NCI-H510A treated with DMSO at 0.1 percent for 48 hours (cell line): ENCODE measurements at places on chromosomes 2 and 18.
A peak's percentile ranks its signal among the peaks of the same experiment; 100 is the strongest.

GRCh38 chr2:111957872-111958354 lies 59.5 kb downstream of the MERTK start:
- no peak for DNase-seq

- DNase-seq = peak; percentile 59
Measured at GRCh38 chr18:8657050-8657820, 48.0 kb downstream of the RAB12 start.

GRCh38 chr18:23832911-23833310 lies 143.7 kb downstream of the LAMA3 start:
- no peak for DNase-seq

DNA sequence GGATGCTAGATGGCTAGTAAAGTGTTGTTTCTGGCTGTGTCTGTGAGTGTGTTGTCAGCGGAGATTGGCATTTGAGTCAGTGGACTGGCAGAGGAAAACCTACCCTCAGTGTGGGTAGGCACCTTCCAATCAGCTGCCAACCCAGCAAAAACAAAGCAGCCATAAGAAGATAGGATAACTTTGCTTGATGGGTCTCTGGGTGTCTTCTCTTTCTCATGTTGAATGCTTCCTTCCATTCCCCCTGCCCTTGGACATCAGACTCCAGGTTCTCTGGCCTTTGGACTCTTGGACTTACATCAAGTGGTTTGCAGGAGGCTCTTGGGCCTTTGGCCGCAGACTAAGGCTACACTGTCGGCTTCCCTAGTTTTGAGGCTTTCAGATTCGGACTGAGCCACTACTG lies 429.0 kb upstream of the ZNF804A start:
- DNase-seq = no peak

DNA sequence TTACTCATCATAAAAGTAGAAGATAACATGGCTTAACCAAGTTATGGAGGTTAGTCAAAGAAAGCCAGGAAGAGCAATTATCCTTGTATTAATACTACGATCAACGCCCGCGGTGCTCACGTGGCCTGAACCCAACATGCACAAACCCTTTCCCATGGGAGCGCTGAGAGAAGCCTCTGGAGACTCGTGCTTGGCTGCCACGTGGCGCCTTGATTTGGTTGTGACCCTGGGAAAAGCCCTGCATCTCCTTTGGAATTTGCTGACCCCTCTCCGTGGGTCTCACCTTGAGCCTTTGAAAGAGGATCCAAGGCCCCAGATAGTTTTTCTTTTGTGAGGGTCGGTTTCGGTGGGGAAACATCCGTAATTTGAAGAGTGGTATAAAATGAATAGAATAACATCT lies 255.6 kb downstream of the DCDC2C start:
- DNase-seq = no peak

GRCh38 chr2:2715036-2715818 lies 384.2 kb upstream of the MYT1L start:
- no peak for DNase-seq

DNA sequence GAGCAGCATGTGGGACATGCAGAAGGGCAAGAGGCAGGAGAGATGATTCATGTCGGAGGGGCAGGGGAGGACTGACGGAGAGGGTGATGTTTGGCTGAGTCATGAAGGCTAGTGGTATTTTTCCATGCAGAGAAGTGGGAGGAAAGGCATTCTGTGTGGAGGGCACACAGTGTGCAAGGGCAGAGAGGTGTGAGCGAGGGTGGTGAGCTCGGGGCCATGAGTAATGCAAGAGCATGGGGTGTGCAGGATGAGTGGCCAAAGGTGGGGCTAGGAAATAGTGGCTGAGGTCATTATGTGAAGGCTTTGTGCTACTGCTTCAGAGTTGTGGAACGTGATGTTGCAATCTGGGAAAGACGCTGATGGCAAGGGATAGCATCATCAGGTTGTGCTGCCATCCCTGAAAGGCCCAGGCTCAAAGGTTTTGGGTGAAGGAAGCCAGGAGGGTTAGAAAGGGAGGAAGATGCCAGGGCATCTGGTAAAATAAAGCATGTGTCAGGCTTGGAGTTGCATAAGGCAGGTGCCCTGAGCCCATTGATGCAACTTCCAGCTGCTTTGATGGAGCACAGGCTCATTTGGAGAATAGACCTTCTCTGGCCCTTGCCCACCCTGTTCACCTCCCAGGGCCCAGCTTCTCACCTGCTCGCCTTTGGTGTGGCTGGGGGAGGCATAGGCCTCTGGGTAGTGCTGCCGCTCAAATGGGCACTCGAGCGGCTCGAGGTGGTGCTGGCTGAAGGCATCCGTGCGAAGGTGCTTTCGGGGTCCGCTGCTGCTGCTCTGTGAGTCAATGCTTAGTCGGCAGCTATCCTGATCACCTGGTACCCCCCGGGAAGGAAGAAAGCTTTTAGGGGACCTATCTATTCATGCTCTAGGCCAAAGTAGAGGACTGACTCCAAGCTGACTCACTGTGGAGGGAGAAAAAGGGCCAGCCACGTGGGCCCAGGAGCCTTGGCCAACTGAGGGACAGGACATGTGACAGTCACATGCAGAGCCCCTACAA lies 37.5 kb downstream of the PAX8 start:
- DNase-seq = no peak

DNA sequence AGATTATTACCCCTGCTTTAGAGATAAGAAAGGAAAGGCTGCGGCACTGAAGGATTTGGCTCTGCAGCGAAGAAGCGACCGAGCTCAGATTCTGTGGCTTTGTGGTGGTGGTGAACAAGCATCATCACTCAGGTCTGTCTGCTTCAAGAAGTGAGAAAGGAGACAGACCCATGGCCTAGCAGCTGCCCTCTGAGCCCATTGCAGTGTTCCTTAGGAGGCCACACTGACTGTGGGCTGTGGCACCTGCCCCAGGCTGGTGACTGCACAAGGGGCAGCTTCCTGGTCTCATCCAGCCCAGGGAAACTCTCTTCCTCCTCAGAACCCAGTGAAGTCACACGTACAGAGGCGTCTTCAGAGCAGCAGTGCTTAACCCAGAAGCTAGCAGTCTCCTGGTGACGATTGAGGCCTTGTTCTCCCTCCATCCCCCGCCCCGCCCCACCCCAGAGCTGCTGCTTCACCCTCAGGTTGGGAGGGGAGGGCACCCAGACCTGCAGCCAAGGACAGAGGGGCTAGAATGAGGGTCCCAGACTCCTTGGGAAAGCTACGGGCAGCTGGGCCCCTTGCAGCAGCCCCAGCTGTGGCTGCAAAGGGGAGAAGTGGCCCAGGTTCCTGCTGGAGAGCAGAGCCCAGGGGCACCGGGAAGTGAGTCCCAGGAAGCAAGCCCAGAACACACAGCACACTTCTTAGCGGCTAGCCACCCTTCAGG lies 22.2 kb downstream of the BIN1 start:
- no peak for DNase-seq

GRCh38 chr2:83837823-83838222 lies 621.3 kb downstream of the SUCLG1 start:
- DNase-seq = no peak

GRCh38 chr18:63297687-63298399 lies 21.7 kb downstream of the BCL2 start:
- no peak for DNase-seq

GRCh38 chr2:67834482-67834881 lies 228.3 kb downstream of the C1D start:
- DNase-seq = no peak

DNA sequence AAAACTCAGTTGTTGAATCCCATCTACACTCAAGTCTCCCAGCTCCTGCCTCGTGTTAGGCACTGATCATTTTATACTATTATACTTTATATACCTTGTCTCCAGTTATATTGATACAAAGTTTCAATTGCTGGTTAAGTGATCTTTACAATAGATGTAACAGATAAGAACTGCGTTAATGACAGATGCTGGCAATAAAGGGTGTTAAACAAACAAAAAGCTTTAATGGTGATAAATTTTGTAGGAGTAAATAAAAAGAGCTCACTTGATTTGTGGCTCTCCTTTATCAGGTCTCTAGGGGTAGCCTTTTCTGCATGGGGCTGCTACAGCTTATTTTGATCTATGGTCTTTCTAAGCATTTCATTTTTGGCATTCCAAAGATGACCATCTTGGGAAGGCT lies 106.9 kb upstream of the GAREM1 start:
- peak; percentile 78 for DNase-seq

- DNase-seq = no peak
Measured at GRCh38 chr18:48787203-48788151, 163.3 kb downstream of the SMAD7 start.

- DNase-seq = no peak
Measured at GRCh38 chr2:3132466-3132865, 245.2 kb downstream of the EIPR1 start.

DNA sequence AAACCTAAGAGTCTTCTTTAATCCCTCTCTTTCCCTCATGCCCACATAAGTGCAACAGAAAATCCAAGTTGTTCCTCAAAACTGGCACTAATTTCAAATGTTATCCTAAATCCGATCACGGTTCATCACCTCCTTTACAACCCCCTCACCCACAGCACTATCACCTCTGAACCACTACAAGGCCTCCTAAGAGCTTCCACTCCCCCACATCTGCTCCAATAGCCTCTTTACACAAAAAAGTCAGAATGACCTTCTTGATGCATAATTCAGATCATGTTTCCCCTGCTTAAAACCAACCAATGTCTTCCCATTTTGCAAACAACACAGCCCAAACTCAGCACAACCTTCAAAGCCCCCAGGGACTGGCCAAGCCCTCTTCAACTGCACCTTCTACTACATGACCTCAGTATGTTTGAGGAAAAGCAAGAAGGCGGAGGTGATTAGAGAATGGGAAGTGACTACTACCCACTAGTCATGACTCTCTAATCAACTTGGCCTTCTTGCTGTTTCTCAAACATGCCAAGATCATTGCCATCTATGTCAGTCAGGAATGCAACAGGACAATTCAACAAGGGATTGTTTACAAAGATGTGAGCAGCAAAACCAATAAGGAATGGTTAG lies 34.6 kb upstream of the GCC2 start:
- DNase-seq = no peak

GRCh38 chr2:55133467-55134315 lies 83.4 kb upstream of the RTN4 start:
- DNase-seq = no peak

DNA sequence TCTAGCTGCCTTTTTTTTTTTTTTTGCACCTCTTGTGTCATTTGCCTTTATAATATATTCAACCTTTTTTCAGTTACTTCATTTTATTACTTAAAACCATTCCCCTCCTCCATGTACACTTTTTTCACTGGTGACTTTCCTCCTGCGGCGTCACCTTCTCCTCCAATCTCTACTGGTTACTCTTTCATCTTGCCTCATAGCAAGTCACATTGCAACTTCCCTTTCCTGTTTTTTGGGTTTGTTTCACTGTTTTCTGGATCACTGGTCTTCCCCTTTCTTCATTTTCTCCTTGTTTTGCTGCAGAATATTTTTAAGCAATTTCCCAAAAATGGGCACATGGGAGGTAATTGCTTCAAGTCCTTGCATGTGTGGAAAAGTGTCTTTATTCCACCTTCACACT lies 37.7 kb upstream of the GPR155 start:
- no peak for DNase-seq

GRCh38 chr2:172834881-172835280 lies 99.2 kb downstream of the RAPGEF4 start:
- peak; percentile 99 for DNase-seq

GRCh38 chr2:199131136-199131655 lies 326.5 kb downstream of the SATB2 start:
- DNase-seq = no peak

DNA sequence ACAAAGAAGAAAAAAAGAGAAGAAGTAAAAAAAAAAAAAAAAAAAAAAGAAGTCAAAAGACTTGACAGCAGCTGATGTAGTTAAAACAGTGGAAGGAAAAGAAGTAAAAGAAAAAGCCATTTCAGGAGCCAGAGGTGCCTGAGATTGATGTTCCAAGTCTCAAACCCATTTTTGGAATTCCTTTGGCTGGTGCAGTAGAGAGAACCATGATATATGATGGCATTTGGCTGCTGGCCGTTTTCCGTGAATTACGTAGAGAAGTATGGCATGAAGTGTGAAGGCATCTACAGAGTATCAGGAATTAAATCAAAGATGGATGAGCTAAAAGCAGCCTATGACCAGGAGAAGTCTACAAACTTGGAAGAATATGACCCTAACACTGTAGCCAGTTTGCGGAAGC lies 7.6 kb upstream of the CHST10 start:
- DNase-seq = no peak

- DNase-seq = peak; percentile 68
Measured at GRCh38 chr2:85705680-85706039, 11.5 kb downstream of the GNLY start.

GRCh38 chr18:65988972-65989371 lies 238.2 kb downstream of the CDH7 start:
- DNase-seq = no peak

GRCh38 chr2:127609031-127609751 lies 36.8 kb upstream of the GPR17 start:
- no peak for DNase-seq

GRCh38 chr18:11260961-11261461 lies 111.6 kb upstream of the PIEZO2 start:
- no peak for DNase-seq

GRCh38 chr2:46679761-46680160 lies 200.4 kb downstream of the TMEM247 start:
- no peak for DNase-seq

DNA sequence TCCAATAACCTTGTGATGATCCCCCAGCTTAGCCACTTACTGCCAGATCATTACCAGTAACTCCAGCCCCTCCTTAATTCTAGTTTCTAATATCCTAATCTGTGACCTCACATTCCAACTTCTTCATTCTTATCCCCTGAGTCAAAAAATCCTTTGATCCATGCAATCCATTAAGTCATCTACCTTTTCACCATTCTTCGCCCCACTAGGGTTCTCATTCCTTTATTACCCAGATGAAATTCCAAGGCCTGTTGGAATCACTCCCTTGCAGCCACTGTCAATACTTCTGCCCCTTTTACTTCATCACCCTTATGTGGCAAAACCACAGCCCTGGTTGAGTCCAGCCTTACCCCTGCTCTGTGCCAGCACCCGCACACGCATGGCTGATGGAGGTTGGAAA lies 20.3 kb upstream of the IL36G start:
- DNase-seq = no peak

DNA sequence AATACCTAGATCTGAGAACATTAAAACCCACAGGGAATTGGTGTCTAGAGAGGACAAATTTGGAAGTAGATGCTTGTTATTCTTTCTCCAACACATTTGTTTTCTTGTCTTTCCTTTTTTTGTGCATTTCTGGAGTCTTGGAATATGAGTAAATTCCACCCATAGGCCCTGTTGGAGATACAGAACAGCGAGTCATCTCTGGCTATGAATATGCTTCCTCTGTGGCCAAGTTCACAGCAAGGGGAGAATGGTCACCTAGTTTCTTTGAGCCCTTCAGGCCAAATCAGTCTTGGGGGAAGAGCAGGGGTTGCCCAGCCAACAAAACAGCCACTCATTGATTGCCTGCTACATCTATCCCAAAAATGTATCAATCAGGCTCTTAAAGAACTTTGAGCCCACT lies 31.3 kb downstream of the SP140L start:
- no peak for DNase-seq

DNA sequence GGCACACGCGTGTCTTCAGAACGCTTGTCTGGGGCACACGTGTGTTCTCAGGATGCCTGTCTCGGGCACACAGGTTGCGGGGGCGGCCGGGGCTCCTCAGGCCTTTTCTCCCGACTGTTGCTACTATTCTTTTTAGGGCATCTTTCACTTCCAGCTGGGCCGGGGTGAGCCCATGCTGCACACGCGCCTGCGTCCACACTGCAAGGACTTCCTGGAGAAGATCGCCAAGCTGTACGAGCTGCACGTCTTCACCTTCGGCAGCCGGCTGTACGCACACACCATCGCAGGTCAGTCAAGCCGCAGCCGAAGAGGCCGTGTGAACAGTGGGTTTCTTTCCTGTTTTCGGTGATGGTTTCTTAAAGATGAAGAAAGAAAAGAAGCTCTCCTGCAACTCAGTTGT lies 25.0 kb downstream of the CTDP1 start:
- no peak for DNase-seq

- DNase-seq = no peak
Measured at GRCh38 chr2:60116161-60116875, 437.1 kb downstream of the BCL11A start.
